ENCODE measurements at places on chromosomes 16 and 17.
A peak's percentile ranks its signal among the peaks of the same experiment; 100 is the strongest.

DNA sequence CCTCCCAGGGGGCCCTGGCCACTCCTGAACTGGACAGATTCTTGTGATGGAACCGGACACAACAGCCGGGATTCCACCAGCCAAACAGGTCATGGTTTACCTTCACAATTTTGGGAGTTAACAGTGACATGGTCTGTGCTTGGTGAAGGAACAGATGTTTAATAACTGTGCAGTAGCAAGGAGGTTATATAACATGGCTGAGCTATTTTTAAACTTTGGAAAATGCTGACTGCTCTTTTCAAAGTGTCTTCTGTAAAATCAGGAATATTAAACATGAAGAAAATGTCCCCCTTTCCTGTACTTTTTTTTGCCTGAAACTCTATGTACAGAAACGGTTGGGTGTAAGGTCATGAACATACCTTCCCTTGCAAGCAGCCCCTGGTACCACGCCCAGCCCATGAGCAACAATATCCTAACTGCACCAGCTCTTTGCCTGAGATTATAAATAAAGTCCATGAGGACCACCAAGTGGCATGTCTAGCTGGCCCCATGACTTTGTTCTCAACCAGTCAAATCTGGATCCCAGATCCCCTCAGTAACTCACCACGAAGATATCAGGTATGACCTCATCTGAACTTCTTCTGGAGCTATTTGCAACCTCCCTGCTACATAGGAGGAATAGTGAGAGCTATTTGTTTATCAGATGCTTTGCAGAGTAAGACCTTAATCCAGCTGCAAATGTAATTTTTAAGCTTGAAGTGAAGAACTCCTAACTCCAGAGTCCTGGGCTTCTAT lies 249.1 kb downstream of the GRIN2A start:
- DNase-seq = no peak

- DNase-seq = no peak
These were observed 832 bp downstream of the CDK5R1 start for GRCh38 chr17:32487473-32488176.

DNA sequence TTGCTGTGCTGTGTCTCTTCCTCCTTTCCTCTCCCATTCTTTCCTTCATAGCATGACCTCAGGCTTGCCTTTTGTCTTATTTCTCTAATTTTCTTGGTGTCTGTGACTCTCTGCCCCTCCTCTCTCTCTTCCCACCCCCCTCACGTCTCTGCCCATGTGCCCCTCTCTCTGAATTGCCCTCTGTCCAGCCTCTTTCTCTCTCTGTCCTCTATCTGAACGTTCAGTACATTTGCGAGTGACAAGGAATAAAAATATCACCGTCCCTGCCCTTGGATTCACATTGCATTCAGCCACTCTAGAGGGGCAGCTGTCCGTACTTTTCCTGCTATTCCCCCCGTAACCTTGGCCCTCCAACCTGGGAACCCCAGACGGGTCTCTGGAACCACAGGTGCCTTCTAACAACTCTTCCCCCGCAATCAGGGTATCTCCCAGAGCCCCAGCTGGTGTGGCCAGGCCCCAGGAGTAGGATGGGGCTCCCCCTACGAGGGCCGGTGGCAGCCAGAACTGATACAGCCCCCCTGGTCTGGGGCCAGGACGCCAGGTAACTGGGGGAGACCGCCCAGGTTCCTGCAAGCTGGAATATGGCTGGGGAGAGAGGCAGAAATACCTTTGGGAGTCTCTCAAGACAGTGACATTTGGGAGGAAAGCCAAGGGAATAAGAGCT lies 1.8 kb downstream of the KIF1C start:
- DNase-seq = no peak

- no peak for DNase-seq
These were observed 18.8 kb upstream of the MMD start for GRCh38 chr17:55440391-55440790.

DNA sequence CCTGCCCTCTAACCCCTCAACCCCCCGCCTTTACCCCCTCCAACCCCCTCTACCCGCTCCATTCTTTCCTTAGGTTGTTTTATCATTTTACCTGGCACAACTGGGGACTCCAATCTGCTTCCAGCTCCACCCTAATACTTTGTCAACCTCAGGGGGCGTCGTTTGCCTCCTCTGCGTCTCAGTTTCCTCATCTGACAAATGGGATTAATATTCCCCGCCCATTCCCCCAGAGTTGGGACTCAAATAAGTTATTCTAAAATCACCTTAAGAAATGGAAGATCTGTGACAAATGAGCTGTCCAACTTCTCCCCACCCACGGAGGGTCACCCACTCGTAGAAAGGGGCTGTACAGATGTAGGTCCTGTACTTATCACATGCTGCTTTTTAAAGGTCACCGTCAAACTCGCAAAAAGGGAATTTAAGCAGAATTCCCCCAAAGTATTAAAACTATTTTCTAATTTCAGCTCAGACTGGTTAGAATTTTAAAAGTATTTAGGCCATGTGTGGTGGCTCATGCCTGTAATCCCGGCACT lies 40.6 kb upstream of the CPNE2 start:
- DNase-seq = no peak

- no peak for DNase-seq
These were observed 34.6 kb upstream of the TOX3 start for GRCh38 chr16:52581530-52581929.

DNA sequence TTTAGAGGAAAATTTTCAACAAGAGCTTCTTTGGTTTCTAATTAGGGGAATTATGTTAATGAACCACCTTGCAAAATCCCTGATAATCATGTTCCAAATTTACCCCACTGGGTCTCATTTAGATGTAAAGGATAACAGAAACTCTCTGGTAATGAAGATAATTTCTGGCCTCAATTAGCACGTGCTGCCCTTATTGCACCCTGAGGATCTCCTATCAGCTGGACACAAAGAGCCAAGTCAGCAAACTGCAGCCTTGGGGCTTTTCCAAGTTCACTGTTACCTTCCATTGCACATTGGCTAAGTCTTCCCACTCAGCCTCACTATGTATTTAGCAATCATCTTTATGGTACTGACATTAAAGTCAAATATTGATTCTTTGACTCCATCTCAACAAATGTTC lies 78.1 kb downstream of the GP2 start:
- DNase-seq = no peak

GRCh38 chr17:36817483-36818048 lies 119.7 kb upstream of the LHX1 start:
- no peak for DNase-seq

DNA sequence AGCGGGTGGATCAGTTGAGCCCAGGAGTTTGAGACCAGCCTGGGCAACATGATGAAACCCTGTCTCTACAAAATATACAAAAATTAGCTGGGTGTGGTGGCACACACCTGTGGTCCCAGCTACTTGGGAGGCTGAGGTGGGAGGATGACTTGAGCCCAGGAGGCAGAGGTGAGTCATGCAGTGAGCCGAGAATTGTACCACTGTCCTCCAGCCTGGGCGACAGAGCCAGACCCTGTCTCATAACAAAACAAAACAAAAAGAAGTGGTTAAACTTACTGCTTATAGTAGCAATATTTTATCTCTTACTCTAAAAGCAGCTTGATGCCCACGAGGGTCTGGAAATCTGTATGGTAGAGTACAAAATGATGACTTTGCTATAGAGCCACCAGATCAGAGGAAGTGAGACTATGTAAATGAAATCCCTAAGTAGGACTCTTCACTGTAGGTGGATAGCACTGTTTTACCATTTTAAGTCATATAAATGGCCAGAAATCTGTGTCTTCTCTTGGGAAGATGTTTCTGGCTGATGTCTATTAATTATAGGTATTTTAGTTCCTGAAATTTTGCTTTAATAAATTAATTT lies 60.4 kb upstream of the MRC2 start:
- DNase-seq = no peak

GRCh38 chr16:86045591-86045971 lies 146.6 kb downstream of the IRF8 start:
- DNase-seq = no peak

DNA sequence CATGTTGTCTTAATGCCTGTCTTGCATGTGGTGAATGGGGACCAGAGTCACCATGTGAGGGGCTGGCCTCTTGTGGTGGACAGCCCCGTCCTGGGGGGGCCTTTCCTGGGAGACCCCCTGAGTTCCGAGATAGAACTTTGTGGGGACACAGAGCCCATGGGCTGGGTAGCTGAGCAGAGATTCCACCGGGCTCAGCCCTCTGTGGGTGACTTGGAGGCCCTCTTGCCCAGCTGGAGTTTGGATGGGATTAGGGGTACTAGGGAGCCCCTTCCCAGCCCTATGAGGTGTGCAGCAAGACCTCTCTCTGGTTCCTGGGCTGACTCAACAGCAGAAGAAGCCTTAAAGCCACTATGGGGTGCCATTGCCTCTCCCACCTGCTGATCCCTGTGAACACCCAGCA lies 38.1 kb downstream of the MRC2 start:
- no peak for DNase-seq

DNA sequence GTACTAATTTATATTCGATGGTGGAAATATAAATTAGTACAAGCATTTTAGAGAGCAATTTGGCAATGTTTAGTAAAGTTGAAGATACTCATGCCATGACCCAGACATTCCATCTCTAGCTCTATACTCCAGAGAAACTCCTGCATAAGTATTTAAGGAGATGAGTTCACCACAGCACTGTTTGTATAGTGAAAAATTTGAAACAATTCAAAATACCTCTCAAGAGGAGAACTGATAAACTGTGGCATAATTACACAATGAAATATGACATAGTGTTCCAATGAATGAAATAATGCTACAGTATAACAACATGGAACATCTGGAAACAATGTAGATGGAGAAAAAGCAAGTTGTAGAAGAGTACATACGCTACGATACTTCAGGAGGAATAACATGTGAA lies 48.6 kb upstream of the IRX3 start:
- DNase-seq = no peak

GRCh38 chr17:27651411-27652345 lies 20.7 kb downstream of the LGALS9 start:
- peak; percentile 20 for DNase-seq

DNA sequence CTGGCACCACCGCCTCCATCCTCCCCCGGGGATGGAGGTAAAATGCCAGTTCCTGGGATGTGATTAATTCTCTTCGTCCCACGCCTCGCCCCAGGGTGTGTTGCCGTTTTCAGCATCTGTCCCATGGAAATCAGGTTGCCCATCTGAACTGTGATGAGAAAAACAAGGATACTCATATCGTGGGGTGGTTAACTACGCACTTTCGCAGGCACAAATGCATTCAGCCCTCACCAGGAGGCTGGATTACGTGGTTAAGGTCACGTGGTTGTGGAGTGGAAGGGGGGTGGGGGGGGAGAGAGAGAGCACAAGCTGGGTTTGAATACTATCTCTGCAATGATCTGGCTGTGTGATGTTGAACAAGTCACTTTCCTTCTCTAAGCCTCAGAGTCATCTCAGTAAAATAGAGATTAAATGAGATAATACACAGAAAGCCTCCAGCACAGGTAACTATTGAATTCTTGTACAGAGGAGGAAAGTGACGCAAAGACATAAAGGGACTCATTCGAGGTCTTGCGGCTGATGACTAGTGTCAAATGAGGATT lies 74.7 kb downstream of the BMERB1 start:
- DNase-seq = no peak

DNA sequence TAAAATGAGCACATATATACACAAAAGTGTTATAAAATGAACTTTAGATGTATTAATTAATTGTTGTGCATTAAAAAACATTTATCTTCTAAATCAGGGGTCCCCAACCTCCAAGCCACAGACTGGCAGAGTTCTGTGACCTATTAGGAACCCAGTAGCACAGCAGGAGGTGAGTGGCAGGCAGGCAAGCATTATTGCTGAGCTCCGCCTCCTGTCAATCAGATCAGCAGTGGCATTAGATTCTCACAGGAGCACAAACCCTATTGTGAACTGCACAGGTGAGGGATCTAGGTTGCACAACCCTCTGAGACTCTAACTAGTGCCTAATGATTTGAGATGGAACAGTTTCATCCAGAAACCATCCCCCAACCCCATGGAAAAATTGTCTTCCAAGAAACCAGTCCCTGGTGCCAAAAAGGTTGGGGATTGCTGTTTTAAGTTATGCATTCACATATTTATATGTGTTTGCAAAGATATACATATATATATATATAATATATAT lies 583.7 kb downstream of the KCNJ2 start:
- DNase-seq = no peak

DNA sequence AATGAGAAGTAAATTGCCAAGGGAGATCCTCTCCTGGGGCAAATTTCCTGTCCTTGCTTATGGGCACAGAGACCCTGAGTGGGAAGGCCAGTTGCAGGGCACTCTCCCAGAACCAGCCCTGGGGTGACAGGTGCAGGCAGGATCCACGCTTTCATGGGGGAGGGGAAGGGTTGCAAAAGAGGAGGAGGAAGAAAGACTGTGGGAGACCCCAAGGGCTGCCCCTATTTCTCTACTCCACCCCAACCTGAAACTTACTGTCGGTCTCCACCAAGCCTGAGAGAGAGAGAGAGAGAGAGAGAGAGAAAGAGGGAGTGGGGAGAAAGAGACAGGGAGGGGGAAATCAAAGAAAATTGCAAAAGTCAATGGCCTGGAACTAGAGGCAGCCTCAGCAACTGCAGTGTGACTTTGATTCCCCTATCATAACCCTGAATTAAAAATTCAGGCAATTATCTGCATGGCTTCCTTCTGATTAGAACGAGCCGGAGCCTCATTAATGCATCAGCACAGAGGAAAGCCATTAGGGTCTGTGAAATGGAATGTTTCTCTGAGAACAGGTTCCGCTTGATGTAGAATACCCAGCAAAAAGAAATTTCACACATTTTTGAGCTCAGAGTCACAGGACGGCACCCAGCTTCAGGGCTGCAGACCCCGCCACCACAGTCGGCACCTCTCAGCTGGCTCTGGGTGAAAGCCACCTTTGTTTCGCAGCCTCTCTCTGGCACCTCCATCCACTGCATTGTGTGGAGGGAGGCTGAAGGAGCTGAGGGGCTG lies 45.1 kb upstream of the HNF1B start:
- DNase-seq = no peak

DNA sequence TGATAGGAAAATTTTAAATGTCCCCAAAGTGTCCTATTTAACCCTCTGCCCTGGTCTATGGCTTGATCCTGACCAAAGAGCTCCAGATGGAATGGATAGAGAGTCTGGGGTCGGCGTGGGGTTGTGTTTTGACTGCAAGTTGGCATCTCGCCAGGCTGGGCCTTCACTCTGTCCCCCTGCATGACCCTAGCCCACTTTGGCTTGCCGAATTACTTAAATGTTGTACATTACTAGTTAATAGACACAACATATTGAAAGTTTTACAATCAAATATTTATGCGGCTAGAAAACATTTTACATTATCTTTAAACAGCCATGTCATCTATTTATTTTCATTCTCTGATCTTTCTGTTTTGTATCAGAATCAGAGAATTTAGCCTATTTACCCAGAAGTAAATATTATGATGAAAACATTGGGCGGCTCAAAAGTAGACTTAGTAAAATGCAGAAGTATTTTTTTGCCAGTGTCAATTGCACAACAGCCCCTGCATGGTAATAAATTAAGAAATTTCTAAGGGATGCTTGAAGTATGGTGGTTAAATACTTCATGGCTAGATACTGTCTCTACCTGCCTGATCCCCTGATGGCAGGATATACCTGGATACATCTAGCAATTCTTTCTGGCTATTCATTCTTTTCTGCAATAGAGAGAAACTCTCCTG lies 18.8 kb upstream of the MYOCD start:
- DNase-seq = no peak
